ENCODE measurements at places on chromosomes 1 and 21.
A peak's percentile ranks its signal among the peaks of the same experiment; 100 is the strongest.

GRCh38 chr1:30043256-30043655 lies 680.1 kb downstream of the MATN1 start:
- DNase-seq = no peak

DNA sequence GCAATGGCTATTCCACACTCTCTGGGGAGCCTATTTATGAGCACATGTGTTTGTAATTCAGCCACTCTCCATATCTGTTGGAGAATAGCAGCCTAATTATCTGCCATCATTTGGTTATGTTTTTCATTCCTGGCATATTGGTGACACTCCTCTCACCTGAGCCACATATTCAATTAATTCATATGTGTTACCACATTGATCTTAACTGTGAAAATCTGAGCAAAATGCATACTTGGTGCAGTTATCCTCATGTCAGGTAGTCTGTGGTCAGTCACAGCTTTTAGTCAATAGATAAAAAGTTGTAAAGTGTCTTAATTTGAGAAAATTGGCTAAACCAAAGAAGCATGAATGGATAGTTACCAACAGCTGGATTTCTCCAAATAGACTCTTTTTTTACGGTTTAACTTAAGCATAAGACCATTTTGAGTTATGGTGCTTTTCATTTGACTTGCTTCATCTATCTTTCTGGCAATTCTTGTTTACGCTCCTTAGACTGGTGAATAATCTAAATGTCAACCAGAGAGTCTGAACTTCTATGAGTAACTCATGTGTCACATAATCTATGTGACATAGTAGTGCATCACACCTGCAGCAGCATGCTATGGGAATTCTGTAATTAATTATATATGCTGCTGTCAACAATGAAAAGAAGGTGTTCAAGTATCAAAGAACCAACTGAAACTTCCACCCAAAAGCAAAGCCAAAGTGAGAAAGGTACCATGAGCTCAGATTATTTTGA lies 187.7 kb upstream of the SGIP1 start:
- DNase-seq = no peak

- DNase-seq = no peak
Observed at GRCh38 chr1:17527036-17527914, 12.2 kb upstream of the ARHGEF10L start.

- DNase-seq = peak; percentile 10
Observed at GRCh38 chr1:201170533-201171062, 16.3 kb upstream of the TMEM9 start.

- no peak for DNase-seq
Observed at GRCh38 chr1:8019229-8019620, 6.9 kb downstream of the ERRFI1 start.

DNA sequence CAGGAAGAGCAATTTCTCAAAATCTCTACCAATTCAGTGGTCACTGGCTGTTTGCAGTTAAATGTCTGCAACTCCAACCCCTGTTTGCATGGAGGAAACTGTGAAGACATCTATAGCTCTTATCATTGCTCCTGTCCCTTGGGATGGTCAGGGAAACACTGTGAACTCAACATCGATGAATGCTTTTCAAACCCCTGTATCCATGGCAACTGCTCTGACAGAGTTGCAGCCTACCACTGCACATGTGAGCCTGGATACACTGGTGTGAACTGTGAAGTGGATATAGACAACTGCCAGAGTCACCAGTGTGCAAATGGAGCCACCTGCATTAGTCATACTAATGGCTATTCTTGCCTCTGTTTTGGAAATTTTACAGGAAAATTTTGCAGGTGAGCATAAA lies 167.2 kb downstream of the CRB1 start:
- no peak for DNase-seq

All from stimulated activated CD4-positive, alpha-beta T cell treated with anti-CD3 and anti-CD28 coated beads, TNF-alpha, amount 100 ng/mL, for 1 hour (primary cell).